ENCODE measurements at places on chromosomes 1 and 21.

- no peak for DNase-seq
These were observed 90.1 kb upstream of the TNR start for GRCh38 chr1:175833502-175833901.

- peak; percentile 45 for DNase-seq
These were observed 338 bp downstream of the ACAP3 start for GRCh38 chr1:1307261-1307922.

DNA sequence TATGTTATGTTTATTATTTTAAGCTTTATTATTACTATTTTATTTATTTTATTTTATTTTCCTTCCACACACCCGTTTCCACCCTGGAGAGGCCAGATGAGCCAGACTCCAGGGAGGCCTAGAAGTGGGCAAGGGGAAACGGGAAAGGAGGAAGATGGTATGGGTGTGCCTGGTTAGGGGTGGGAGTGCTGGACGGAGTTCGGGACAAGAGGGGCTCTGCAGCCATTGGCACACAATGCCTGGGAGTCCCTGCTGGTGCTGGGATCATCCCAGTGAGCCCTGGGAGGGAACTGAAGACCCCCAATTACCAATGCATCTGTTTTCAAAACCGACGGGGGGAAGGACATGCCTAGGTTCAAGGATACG, 468 bp upstream of the MX1 start:
- no peak for DNase-seq

- DNase-seq = no peak
These were observed 200.9 kb downstream of the RPS6KC1 start for GRCh38 chr1:213251972-213252371.

DNA sequence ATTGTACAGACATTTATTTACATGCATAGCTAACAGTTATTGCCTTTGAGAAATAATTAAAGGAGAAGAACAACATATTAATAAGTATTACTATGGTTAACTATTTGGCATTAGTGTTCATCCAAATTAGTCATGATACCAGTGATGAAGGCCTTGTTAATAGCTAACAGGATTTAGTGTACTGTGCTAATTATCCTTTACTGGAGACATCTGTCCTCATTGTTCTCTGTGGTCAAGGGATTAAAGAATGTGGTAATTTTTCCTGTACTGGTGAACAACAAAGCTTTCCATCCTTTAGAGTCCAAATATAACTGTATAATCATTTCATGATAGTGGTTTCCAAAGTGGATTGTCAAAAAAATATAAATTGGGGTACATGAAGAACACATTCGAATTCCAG, 103.9 kb downstream of the ADGRL4 start:
- peak; percentile 24 for DNase-seq

DNA sequence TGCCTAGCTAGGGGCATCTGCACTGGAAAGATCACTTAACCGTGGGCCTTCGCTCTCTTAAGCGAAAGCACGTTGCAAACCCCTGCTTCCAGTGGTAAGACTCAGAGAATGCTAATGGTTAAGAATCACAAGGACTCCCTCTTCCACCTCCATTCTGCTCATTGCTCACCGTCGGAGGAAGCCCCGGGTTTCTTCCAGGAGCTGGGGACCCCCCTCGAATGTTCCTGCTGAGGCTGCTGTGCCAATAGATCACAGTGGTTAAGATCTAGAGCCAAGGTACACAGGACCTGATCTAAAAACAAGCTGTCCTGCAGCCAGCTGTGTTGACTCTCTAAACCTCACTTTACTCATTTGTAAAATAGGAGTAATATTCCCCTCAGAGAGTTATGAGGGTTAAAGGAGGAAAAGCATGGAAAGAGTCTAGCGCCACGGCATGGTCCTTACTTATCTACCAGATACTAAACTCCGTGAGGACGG, 765 bp downstream of the VAMP3 start:
- DNase-seq = no peak

DNA sequence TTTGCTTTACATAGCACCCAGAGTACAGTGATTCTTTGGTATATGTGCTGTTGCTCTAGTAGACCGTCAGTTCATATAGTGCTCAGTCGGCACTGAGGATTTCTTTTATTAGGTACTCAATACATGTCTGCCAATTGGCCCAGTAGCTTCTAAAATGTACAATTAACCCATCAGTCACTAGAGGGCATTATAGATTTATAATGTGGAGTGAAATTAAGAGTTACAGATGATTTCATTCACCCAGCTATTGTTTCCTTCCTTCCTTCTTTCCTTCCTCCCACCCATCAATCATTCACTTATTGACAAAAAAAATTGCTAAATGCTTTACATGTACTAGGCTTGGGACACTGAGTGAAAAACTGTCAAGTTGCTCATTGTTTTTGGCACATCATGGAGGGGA, 263.6 kb upstream of the USP24 start:
- peak; percentile 47 for DNase-seq

DNA sequence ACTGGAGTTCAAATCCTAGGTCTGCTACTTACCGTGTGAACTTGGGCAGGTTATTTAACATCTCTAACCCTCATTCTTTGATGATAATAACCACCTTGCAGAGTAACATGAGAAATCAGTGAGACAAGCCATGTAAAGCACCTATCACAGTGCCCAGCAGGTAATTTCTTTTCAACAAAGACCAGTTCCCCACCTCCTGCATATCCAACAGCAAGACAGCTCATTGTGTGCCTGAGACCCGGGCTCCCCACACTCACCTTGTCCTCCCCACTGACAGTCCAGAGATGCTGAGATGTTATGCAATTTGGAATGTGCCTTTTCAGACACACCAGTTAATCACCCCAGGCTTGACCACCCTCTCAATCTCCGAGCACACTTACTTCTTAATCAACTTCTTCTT, 367.6 kb upstream of the DAB1 start:
- DNase-seq = no peak

- no peak for DNase-seq
These were observed 3.6 kb upstream of the SERBP1 start for GRCh38 chr1:67433837-67434236.

GRCh38 chr1:33657833-33658232, 185.4 kb downstream of the ZSCAN20 start:
- no peak for DNase-seq

- DNase-seq = no peak
These were observed 47.6 kb upstream of the RGS1 start for GRCh38 chr1:192527950-192528349.

DNA sequence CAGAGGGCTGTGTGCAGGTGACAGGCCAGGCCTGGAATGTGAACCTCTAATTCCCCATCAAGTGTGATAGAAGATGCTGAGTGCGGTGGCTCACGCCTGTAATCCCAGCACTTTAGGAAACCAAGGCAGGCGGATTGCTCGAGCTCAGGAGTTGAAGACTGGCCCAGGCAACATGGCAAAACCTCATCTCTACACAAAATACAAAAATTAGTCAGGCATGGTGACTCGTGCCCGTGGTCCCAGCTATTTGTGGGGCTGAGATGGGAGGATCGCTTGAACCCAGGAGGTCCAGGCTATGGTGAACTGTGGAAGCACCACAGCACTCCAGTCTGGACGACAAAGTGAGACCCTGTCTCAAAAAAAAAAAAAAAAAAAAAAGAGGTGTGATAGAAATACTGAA, 40.1 kb upstream of the PUM1 start:
- DNase-seq = no peak

DNA sequence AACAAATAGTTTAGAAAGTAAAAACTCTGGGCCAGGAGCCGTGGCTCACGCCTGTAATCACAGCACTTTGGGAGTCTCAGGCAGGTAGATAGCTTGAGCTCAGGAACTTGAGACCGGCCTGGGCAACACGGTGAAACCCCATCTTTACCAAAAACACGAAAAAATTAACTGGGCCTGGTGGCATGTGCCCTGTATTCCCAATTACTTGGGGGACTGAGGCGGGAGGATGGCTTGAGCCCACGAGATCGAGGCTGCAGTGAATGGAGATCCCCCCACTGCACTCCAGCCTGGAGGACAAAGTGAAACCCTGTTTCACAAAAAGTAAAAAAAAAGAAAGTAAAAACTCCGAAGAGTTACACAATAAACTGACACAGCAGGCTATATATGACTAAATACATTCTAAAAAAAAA, 10.6 kb downstream of the CEP170 start:
- no peak for DNase-seq

DNA sequence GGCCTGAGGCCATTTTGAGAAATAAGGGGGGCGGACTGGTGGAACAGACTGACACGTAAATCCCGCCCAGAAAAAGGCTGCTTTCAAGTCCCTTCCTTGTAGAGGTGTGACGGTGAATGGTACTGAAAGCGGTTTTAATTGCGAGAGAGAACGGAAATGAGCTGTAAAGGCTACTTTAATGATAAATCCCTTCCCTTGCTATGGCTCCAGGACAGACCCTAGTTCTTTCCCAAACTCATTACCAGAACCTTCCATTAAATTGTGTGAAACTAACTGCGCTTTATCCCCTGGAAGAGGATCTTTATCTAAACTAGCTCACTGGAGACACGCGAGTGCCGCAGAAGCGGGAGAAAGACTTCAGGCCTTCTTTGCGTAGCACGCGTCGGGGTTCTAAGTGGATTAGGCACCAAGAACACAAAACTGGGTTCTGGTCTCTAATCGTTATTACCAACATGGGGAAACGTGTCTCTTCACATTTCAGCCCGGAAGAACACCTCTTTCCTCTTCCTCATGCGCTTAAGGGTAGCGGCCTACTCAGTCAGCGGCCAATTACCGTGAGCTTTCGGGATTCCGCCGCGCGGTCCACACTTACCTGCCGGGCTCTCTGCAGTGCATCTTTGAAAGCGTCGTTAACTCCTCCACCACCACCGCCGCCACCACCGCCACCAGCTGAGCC, 441 bp downstream of the FUBP1 start:
- DNase-seq = peak; percentile 92

DNA sequence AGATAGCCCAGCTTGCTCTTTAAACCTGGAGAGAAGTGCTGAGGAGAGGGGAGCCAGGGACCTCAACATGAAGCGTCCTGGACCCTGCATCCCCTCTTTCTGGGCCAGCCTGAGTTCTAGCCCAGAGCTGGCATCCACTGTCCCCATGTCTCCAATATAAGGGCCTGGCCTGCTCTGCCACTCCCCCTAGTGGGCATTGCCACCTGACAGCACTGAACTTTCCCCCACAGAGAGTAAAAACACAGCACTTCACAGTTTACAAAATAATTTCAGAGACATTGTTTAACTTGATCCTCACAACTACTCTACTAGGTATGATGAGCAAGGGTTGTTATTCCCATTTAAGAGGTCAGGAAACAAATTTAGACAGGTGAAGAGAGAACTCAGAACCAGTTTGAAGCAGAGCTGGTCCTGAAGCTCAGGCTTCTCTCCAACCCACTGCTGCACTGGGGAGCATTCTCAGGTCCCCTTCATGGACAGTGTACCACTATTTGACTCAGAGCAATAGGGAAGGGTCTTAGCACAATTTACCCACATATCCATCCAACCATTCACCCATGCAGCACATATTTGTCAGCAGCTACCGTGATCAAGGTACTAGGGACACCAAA, 151.2 kb downstream of the DMRTA2 start:
- DNase-seq = peak; percentile 32

GRCh38 chr1:113456967-113457366, 66.7 kb downstream of the MAGI3 start:
- DNase-seq = peak; percentile 91

DNA sequence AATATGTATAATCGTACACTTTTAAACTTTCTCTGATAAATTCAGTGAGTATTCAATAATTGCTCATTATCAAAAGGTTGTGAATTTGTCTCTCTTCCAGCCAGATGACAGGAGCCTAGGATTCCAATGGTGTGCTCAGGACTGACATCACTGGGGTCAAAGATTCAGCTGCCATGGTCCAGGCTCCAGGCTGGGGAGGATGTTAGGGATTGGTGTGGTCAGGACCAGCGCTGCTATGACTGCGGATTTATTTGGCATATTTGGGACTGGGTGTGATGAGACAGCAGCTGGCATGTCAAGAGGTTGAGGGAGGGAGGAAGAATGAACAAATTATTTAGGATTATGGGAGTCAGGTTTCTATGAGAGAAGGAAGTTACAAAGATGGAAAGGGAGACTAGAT, 48.2 kb upstream of the ABCA4 start:
- no peak for DNase-seq

GRCh38 chr1:27074175-27074780, 61.6 kb upstream of the TENT5B start:
- DNase-seq = peak; percentile 58

GRCh38 chr1:156889802-156890580, 3.5 kb upstream of the PEAR1 start:
- DNase-seq = peak; percentile 74

All from kidney tubule cell (primary cell).